ENCODE measurements at places on chromosomes 12 and 14.
A peak's percentile ranks its signal among the peaks of the same experiment; 100 is the strongest.

- DNase-seq: no peak
Measured at GRCh38 chr14:42480255-42480654, 873.6 kb downstream of the LRFN5 start.

DNA sequence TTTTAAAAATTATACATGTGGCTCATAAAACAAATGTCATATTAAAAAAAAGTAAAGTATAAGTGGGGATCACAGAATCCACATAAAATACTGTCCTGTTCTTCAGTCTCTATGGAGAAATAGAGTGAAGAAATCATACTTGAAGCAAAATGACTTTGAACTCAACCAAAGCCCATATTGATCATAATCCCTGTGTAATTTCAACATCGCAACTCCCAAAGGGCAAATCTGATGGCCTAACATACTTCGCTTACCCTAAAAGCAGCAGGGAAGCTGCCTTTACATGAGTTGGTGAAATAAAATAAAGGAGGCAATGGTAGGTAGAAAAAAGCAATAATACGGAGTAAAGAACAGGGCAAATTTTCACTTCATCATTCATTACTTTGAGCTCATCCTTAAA, 101.8 kb downstream of the CEP128 start:
- no peak for DNase-seq

DNA sequence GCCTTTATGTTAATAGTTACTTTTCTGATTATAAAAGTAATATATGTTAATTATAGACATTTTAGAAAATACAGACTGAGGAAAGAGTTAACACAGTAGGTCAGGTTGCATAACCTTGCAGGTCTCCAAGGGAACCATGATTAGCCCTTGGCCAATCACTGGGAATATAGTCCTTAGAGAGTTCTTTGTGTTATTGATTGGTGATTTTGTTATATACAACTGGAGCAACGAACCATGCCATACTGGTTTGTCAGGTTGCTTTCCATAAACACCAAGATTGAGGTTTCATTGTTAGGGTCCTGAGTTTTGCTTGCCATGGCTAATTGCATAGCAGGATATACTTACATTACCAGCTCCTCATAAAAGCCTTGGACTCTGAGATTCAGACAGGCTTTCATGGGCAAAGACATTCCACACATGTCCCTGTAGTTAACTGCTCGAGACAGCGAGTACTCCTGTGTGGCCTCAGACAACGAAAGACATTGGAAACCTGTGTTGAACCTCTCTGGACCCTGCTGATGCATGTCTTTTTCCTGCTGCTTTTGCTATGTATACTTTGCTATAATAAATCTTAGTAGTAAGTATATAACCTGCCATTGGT, 33.7 kb downstream of the MAPK1IP1L start:
- DNase-seq: no peak

DNA sequence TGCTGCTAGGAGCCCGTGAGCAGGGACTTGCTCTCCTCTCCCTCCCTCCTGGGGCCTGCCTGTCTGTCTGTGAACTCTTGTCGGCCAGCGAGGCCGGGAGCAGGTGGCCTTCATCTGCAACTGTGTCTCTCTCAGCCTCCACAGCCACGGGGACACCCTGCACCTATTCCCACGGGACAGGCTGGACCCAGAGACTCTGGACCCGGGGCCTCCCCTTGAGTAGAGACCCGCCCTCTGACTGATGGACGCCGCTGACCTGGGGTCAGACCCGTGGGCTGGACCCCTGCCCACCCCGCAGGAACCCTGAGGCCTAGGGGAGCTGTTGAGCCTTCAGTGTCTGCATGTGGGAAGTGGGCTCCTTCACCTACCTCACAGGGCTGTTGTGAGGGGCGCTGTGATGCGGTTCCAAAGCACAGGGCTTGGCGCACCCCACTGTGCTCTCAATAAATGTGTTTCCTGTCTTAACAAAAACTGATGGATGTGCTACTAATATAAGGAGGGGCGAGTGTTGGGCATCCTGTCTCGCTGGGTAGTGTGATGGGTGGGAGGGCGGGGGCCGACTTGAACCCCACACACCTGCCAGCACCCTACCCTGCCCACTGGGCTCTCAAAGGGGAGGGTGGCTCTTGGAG, 34.8 kb downstream of the MEG3 start:
- DNase-seq: no peak

DNA sequence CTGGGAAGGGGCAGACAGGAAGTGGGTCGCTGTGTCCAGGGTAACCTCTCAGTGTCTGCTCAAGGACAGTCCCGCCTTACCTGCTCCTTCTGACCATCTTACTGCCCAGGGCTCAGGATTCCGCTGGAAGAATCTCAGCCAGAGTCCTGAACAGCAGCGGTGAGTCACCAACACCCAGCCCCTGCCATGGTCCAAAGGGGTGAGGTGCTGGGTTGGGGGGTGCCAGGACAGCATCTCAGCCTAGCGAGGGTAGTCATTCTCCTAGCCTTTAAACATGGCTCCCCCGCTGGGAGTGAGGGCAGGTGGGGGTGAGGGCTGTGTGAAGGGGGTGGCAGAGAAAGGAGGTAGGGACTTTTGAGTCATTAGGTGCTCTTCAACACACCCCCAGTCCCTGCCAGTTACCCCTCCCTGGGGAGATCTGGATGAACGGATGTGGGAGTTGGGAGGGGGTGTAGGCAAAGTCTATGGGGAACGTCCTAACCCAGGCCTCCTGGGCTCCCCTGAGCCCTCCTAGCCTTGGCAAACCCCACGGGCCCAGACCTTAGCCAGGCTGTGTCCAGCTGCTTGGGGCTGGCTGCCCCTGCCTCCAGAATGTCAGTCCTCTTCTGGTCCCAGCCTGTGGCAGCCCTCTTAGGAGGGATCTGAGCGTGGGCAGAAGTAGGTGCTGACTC, 2.5 kb downstream of the TAMALIN start:
- no peak for DNase-seq

DNA sequence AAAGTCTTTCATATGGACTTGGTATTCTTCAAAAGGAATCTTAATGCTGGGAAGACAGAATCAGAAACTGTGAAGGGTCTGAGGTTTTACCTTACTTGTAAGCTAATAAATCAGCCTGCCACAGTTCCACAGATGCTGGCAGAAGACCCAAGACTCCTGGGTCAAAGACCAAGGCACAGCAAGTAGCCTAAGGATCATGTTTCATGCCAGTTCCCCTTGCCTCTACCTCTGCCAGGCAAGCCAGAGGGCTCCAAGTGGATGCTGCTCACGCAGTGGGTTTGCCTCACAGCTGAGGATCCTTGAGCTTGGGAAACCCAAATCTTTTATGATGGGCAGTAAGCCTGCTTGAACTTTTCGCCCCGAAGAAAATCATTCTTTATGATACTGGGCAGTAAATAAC, 15.2 kb upstream of the RXYLT1 start:
- no peak for DNase-seq

- peak; percentile 76 for DNase-seq
Measured at GRCh38 chr14:55713486-55713885, 133.5 kb downstream of the KTN1 start.
